Skin of body (tissue), 3 donors: ENCODE measurements at places on chromosomes 16 and 17.

GRCh38 chr16:58269526-58269925 lies 25.3 kb downstream of the PRSS54 start:
- no peak for DNase-seq

DNA sequence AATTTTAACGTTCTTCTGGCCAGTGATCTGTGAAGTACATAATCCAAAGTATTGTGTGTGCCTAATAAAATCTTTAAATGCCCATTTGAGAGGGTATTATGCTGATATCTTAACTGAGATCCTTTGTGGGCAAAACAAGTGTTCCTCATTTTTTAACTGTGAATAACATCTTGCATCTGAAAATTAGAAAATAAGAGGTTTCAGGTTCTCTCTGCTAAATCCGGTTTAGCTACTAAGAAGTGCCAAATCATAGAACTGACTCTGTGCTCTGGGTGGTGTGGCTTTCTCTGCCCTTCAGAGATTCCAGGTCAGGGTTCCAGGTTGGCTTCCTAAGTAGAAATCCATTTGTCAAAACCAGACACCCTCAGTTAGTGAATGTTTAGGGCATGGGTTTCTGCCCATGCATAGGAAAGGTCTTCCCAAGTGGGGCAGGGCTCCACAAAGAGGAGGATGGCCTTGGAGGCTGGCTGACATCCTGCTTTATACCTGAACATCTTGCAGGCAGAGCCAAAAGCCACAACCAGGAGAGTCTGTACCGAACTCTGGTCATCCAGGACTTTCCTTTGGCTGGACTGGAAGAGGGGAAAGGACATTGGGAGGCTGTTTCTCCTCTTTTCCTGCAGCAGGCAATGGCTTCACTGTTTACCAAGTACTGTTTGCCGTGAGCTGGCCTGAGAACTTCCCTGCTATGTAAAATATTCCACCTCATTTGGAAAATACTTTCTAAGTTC lies 8.5 kb downstream of the ALDH3A2 start:
- DNase-seq: no peak

DNA sequence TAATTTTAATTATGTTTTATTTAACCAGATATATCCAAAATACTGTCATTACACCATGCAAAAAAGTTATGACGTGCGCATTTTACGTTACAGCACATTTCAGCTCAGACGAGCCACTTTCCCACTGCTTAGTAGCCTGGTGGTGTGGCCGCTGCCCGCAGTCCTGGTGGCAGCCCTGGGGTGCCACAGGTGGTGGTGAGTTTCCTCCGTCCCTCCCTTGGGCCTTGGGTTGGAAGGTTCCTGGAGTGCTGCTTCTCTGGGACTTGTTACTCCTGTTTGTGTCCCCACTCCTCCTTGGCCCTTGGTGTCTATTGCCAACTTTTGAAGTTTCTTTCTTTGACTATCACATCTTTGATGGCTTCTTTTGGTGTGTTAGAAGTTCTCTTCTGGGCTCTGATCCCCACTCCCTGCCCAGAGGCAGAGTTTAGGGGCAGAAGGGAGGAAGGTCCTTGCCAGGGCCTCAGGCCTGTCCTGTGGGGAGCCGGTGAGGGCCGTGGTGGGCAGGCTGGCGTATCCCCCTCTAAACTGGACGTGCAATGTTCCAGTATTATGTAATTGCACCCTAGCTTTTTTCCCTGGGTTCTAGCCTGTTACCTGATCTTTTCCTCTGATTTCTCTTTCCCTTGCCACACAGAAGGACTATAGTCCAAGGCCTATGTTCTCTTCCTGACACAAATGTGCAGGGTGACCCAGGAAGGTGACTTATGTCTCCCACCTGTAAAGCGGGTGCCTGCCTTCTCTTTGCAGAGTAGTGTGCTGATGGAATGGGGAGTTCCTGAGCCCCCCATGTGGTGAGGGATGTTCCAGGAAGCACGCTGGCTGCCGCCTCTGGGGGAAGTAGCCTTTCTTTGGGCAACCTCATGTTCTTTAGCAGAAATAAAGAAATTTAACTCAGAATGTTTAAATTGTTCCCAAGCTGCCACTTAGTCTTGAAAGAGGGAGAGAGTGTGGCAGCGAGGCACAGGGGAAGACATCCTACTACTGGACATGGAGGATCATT lies 8.4 kb downstream of the MPRIP start:
- DNase-seq: no peak

- no peak for DNase-seq
Measured at GRCh38 chr16:17177959-17178905, 292.5 kb downstream of the XYLT1 start.

GRCh38 chr16:3487521-3488410 lies 7.5 kb downstream of the C16orf90 start:
- DNase-seq: no peak

DNA sequence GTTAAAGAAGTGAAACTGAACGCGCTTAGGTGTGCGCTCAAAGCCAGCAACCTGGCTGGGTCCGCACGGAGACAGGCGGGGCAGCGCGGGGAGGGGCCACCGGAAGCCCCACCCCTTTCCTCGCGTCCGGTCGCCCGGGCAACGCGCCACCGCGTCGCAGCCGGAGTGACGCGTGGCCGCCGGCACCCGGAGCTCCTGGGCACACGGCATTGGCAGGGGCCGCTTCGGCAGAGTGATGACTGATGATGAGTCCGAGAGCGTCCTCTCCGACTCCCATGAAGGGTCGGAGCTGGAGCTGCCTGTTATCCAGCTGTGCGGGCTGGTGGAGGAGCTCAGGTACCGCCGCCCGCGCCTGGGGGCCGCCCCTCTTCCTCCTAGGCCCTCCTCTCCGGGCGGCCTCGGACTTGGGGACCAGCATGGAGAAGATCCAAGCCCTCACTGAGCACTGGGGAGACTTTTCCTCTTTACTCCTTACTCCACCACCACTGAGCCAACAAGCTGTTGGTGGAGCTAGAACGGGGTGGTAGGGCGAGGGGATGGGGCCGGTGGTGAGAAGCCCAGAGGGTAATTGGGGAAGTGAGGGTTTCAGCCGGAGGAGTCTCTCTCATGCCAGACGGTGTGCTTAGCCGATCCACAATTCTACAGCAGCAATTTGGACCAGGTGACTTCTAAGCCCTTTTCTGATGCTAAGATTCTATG lies 44.9 kb downstream of the PRSS54 start:
- peak; percentile 22 for DNase-seq
